ENCODE measurements at places on chromosomes 7 and 10.

DNA sequence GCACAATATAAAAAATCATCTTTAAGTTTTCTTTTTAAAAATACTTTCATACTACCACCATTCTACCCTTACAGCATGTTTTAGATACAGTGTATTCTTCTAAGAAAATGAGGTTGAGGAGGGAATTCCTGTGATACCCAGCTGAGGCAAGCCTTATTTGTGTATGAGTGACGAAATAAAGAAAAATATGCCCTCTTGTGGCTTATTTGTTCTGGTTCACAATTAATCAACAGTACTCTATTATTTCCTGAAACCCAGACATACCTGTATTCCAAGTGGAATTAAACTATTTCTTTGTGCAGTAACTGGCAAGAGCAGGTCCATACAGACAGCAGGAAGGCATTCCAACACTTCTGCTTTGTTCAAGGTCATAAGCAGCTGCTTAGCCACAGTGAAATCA, 4.5 kb upstream of the SEMA3D start:
- no peak for DNase-seq

- no peak for DNase-seq
Measured at GRCh38 chr7:105017657-105018365, 3.8 kb downstream of the KMT2E start.

DNA sequence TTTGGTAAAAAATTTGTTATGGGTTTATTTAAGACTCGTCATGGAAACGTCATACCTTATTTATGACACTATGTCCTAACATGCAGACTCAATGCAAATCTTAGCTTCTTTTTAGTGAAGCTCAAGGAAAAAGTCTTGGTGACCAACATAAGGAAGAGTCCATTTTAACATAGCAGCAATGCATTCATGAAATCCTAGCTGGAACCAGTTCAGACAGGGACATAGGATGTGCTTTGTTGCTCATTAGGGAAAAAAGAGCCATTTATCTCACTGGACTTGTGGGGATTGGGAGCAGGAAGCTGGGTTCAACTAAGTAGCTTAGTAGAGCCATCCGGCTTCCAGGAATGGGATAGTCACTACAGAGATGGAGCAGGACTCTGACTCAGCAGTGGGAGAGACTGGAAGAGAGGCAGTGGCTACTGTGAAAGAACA, 100.7 kb upstream of the DKK1 start:
- DNase-seq: no peak

GRCh38 chr10:33066558-33067236, 108.7 kb upstream of the ITGB1 start:
- DNase-seq: no peak

DNA sequence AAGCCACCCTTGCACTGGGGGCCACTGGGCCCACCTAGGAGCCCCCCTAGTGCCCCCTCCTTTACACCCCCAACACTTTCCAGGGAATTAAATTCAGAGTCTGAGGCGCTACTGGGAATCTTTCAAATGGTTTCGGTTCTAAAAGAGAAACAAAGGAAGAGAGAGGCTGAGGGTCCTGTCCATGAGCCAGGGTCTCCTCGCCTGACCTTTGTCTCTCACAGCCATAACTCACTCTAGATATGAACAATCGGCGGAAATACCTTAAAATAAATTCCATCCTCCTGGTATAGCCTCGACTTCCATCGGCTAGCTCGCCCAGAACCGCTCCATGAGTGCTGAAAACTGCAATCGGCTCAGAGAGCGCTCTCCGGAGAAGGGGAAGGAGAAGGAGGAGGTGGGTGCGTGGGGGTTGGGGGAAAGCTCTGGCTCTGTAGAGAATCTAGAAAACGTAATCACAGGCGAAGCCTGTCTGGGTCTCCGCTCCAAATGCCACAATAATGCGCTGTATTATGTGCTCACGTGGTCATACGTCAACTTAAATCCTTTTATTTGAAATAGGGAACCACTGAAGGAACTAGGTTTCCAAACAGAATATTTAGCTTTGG, 12.6 kb downstream of the HOXA4 start:
- no peak for DNase-seq

- no peak for DNase-seq
Measured at GRCh38 chr7:26055241-26055640, 96.8 kb upstream of the NFE2L3 start.

DNA sequence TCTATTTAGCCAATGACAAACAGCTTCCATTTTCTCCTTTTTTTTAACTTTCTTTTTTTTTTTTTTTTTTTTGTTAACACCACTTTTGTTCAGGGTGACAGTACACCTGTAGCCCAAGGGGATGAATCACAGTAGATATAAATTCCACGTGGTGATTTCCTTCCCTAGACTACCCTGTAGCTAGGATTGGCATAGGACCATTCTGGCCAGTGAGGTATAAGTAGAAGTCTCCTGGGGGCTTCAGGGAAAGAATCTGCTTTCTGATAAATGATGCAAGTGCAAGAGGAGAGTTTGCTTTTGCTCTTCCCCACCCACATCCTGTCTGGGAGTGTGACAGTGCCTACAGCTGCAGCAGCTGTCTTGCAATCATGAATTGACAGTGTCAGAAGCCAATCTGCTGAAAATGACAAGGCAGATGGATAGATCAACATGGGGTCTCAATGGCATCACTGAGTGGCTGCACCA, 63.2 kb upstream of the TOMM7 start:
- no peak for DNase-seq

GRCh38 chr7:73723813-73724212, 4.3 kb upstream of the STX1A start:
- no peak for DNase-seq

- DNase-seq: no peak
Measured at GRCh38 chr10:69864321-69864720, 62.6 kb downstream of the COL13A1 start.

- no peak for DNase-seq
Measured at GRCh38 chr7:114931656-114932011, 9.7 kb downstream of the MDFIC start.

GRCh38 chr10:10587744-10588393, 429.8 kb upstream of the CELF2 start:
- DNase-seq: no peak

DNA sequence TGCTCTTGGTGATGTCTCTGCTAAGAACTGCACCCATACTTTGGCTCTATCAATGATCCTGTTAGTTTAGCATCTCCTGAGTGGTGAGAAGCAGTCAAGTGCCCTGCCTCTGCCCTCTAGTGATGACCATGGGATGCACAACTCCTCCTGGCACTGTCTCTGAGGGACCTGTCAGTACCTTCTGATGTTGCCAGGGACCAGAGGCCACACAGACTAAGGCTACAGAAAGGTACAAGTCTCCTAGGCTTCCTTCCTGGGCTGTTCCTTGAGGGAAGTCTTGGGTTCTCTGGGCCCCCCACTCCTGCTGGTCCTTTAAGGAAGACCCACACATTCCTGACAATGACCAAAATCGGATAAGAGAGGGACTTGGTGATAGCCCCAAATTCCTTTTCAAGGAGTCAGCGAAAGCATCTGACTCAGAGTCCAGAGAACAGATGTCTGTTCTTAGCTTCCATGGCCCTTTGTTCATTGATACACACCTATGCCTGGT, 15.3 kb downstream of the NKX2-3 start:
- DNase-seq: no peak

- peak; percentile 41 for DNase-seq
Measured at GRCh38 chr10:5291501-5292195, 73.1 kb upstream of the UCN3 start.

- DNase-seq: no peak
Measured at GRCh38 chr7:98598846-98599615, 18.1 kb upstream of the NPTX2 start.

- no peak for DNase-seq
Measured at GRCh38 chr10:3077940-3078630, 10.7 kb downstream of the PFKP start.

- DNase-seq: no peak
Measured at GRCh38 chr7:143221286-143221685, 551 bp upstream of the TAS2R40 start.

- DNase-seq: no peak
Measured at GRCh38 chr10:107529350-107529749, 364.8 kb upstream of the SORCS1 start.

DNA sequence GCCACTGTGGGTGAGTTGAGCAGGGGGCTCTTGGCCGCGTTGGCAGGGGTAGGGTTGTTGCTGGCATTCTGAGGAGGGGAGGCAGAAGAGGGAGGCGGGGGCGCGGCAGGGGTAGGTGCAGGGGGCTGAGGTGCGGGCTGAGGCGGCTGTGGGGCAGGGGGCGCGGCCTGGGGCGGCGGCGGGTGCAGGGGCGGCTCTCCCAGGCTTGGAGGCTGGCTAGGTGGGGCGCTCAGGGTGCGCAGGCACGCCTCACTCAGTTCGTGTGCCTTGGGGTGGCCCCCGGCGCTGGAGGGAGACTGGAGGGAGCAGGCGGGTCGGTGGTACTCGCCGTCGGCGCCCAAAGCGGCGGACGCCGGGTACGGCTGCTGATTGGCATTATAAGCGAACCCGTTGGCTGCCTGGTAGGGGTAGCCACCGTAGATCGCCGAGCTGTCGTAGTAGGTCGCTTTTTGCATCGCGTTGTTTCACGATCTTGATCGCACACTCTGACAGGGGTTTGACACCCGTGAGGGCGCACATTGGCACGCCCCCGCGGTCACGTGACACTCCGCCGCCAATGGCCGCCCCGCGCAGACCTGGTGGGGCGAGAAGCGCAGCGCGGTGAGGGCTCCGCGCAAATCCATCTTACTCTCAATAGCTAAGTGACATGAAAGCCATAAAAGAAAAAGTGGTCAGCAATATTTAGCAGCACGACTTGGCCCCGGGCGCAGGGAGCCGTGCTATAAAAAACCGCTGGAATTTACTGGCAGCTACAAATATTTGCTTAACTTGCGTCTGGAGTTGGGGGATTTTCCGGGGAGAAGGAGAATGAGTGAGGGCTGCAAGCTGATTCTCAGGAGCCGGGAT, 7.9 kb upstream of the HOXA2 start:
- DNase-seq: no peak

- DNase-seq: no peak
Measured at GRCh38 chr7:34133356-34133982, 228.1 kb downstream of the BMPER start.

DNA sequence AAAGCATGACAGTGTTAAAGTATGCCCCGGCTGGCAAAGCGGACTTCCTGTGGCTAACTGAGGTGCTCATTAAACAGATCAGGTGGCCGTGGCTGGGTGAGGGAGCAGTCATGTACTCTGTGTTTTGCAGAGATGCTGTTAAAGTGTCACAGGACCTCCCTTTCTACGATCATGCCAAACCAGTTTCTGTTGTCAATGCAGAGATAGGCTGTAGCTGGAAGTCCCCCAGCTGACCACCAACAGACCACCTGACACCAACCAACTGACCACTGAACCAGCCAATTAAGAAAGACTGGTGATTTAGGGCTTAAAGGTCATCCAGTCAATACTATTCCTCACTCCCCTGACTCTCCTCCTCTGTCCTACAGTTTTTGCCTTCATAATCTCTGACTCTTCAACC, 431.1 kb upstream of the LRGUK start:
- no peak for DNase-seq

DNA sequence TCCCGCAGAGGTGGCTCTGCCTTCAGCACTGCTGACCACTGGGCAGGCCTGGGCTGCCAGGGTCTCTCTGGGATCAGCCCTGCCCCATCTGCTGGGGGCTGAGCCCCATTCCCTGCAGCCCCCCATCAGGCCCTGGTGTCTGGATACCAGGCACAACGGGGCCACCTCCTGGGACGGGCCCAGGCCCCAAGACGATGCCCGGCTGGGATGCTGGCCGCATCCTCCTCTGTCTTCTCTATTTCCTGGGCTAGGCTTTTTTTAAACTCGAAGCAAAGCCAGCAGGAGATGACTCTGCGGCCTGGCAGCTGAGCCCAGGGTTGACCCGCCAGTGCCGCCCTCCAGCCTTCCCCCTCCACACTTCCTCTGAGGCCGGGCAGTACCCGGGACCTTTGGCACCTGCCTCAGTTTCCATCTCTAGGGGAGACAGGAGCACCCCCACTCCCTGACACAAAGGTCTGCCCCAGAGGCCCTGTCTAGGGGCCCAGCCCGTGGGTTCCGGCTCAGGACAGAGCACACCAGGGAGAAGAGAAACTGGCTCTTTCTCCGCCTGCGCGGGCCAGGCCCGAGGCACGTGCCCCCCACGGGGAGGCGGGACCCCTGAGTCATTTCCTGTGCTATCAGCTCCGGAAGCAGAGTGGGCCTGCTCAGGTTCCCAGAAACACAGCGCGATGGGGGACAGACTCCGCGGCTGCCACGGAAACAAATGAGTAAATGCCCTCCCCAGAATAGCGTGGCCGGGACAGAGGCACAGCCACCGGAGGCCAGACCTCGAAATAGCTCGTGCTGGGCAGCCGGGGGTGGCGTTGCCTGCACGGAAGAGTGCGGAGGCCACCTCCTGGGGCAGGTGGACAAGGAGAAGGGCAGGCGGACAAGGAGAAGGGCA, 84.6 kb upstream of the PDGFA start:
- peak; percentile 96 for DNase-seq

DNA sequence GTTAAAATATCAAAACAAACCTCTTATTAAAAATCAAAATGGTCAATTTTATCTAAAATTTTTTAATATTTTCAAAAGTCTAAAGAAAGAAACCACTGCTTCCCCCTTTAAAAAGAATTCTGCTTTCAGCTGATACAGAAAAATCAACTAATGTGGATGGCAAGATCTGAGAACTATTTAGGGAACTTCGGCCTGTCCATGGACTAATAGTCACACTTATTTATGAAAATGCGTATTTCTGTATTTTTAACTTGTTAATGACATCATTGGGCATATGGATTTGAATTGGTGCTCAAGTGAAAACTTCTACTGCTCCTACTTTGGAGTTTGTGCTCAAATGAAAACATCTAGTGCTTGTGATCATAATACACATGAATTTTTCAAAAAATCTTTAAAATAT, 31.9 kb downstream of the RNLS start:
- DNase-seq: no peak

DNA sequence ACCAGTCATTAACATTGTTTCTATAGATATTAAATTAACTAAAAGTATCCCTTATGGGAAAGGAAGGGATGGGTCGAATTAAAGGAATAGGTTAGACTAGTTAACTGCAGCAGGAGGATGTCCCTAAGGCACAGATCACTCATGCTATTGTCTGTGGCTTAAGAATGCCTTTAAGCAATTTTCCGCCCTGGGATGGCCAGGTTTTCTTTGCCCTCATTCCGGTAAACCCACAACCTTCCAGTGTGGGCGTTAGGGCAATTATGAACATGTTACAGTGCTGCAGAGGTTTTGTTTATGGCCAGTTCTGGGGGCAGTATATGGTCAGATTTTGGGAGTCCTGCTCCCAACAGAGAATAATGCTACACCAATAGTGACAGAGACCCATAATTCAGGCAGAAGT, 139.3 kb upstream of the CDK13 start:
- DNase-seq: no peak
